Dermis lymphatic vessel endothelial cell (primary cell): ENCODE measurements at places on chromosomes 13 and 19. TPM values are rescaled to one million over a fixed set of nuclear protein-coding genes. Genes with fewer than 3 reads are reported as not detected.

The ZNF208 gene
- 0.09 TPM in 1 of 2 replicates, not detected in the other for total RNA-seq

The DACT3 gene
- total RNA-seq = 0.09 and 0.11 TPM in 2 replicates

The MIR17HG gene
- 9.2 and 12.7 TPM in 2 replicates for total RNA-seq

The OR4F17 gene
- not detected in 2 replicates for total RNA-seq

The UBE2L5 gene
- total RNA-seq = not detected in 2 replicates

The PNMA8A gene
- 0.52 TPM in 1 of 2 replicates, not detected in the other for total RNA-seq

The CEACAM6 gene
- not detected in 2 replicates for total RNA-seq

The ZNF226 gene
- total RNA-seq = 14.1 and 15.7 TPM in 2 replicates

The KLK4 gene
- total RNA-seq = not detected in 2 replicates

The TMEM238 gene
- total RNA-seq = 0.17 and 0.22 TPM in 2 replicates

The TSSK6 gene
- total RNA-seq = 0.60 and 0.87 TPM in 2 replicates

The FPR2 gene
- total RNA-seq = not detected in 2 replicates

The TMPRSS9 gene
- under 0.01 TPM in 2 replicates for total RNA-seq

The IRS2 gene
- 1.1 and 2.1 TPM in 2 replicates for total RNA-seq

The VSIG10L gene
- total RNA-seq = 0.09 and 0.11 TPM in 2 replicates

The PTPRH gene
- total RNA-seq = 0.09 and 0.33 TPM in 2 replicates

The ZNF132 gene
- 4.9 and 6.1 TPM in 2 replicates for total RNA-seq

The CEACAM7 gene
- total RNA-seq = 0.33 and 1.9 TPM in 2 replicates

The PRTN3 gene
- total RNA-seq = not detected in 2 replicates

The GMIP gene
- 4.6 and 4.7 TPM in 2 replicates for total RNA-seq

The PGLYRP2 gene
- not detected in 2 replicates for total RNA-seq

The CYP2F1 gene
- total RNA-seq = not detected in 2 replicates

The ELSPBP1 gene
- total RNA-seq = not detected in 2 replicates

The NLRP9 gene
- total RNA-seq = not detected in 2 replicates

The SHANK1 gene
- not detected in 2 replicates for total RNA-seq

The ZNF613 gene
- total RNA-seq = 8.5 and 10.5 TPM in 2 replicates

The COX7A1 gene
- total RNA-seq = 39.0 and 65.5 TPM in 2 replicates

The AMER2 gene
- total RNA-seq = not detected in 2 replicates

The CEACAM16 gene
- total RNA-seq = not detected in 2 replicates

The GARIN5A gene
- 0.11 and 0.17 TPM in 2 replicates for total RNA-seq

The ZNF57 gene
- total RNA-seq = 2.6 and 4.2 TPM in 2 replicates
